ENCODE measurements at places on chromosomes 2 and 18.
A peak's percentile ranks its signal among the peaks of the same experiment; 100 is the strongest.

- no peak for DNase-seq
These were observed 1.3 kb downstream of the MAPRE2 start for GRCh38 chr18:35042389-35043071.

DNA sequence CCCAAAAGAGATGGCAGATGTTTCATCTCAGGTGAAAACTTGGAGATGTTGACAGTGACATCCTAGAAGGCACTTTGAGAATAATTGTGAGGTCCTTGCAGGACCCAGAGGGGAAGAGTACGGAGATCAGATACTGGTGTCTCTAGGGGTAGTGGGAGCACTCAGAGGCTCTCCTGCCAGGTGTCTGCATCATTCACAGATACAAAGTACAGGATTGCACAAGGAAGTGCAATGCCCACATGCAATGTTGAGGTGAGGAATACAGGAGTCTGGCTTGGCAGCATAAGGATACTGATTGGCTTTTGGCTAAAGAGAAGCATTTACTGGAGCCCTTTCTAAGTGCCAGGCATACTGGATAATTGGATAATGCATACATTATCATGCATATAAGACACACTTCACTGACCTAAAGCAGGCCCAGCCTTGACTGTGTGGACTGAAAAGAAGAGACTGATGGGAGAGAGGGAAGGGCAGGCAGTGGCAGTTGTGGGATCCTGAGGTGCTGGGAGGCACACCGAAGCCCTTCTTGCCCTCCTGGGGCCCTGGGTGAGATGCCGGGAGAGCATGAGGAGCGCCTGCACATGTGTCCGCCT, 31.0 kb upstream of the NCKAP5 start:
- DNase-seq: no peak

DNA sequence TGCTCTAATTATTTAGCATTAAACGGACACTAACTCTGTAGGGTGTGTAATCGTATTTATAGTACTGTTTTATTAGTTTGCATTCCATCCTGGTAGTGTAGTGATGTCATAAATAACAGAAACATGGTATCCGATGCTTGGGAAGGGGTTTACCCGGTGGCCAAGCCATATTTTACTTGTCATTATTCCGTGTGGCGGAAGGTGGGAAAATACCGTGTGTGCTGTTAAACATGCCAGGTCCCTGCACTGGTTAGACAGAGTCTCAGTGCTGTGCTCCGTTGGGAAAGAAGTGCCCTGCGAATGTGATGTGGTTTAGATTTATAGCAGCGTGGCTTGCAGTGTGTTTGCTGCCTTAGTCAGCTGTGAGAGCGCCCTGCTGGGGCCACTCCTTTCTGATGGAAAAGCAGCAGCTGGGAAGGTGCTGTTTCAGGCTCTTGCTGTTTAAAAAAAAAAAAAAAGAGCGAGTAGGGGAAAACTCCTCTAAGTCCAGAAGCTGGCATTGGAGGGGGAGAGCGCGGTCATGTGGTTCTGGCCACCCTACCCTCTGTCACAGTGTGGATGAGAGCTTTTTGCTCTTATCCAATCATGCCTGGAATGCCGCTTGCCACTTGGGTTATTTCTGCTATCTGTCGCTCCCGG, 211.0 kb downstream of the NEDD4L start:
- DNase-seq: no peak

- no peak for DNase-seq
These were observed 60.2 kb downstream of the DNMT3A start for GRCh38 chr2:25281522-25281921.

- no peak for DNase-seq
These were observed 357.8 kb upstream of the CDH20 start for GRCh38 chr18:60975420-60975819.

DNA sequence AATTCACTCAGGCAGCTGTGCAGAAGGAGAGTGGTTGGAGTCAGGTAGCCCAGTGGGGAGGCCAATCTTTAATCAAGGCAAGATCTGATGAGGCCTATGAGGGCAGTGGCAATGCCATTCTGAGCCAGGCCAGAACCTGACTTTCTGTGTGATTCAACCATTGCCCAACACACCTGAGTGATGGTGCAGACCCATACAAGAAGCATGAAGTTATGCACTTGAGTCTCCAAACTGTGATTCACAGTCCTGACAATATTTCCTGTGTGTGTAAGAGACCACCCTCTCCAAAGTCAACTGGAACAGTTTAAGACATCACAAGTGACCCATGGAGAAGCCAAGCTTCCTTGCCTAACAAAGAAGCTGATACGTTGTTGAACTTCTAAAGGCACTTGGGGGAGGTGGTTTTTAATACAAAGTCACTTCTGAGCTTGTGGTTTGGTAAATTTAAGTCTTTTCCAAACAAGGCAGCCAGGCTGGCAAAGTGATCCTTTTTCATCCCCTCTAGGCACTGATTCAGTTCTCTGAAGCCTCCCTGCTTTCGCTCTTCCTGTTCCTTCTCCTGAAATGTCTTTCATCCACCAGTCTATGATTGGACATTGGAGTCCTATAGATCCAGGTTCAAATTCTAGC, 49.0 kb downstream of the VSNL1 start:
- DNase-seq: no peak

- DNase-seq: no peak
These were observed 73.8 kb downstream of the KCNG2 start for GRCh38 chr18:79871481-79872091.

DNA sequence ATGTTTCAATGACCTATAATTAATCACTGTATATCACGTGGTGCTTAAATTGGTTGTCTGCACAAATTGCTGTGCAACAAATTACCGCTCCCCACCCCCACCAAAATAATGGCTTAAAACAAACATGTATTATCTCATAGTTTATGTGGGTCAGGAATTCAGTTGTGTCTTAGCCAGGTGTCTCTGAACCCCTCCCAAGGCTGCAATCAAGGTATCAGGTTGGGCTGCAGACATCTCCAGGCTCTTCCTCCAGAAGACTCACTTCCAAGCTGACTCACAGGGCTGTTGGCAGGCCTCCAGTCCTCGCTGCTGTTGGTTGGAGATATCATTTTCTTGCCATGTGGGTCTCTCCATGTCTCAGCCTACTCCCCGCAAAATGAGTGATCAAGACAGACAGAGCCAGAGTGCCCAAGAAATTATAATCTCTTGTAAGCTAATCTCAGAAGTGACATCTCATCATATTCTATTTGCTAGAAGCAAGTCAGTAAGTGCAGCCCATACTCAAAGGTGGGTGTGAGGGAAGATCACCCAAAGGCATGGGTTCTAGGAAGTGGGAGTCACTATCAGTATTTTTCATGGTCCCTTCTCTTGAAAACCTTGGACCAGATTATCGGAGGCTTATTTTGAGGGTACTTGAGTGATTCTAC, 38.4 kb downstream of the SPC25 start:
- no peak for DNase-seq

GRCh38 chr18:3234457-3234856, 13.1 kb upstream of the MYL12A start:
- DNase-seq: peak; percentile 76

- no peak for DNase-seq
These were observed 15.7 kb upstream of the C2orf69 start for GRCh38 chr2:199895406-199895805.

- DNase-seq: no peak
These were observed 32.9 kb upstream of the ST3GAL5 start for GRCh38 chr2:85921659-85922058.
